ENCODE measurements at places on chromosomes 5 and 9.

- DNase-seq = no peak
Measured at GRCh38 chr5:123007182-123007581, 29.3 kb downstream of the PPIC start.

GRCh38 chr9:98326459-98327248, 71.2 kb upstream of the TBC1D2 start:
- DNase-seq = no peak

DNA sequence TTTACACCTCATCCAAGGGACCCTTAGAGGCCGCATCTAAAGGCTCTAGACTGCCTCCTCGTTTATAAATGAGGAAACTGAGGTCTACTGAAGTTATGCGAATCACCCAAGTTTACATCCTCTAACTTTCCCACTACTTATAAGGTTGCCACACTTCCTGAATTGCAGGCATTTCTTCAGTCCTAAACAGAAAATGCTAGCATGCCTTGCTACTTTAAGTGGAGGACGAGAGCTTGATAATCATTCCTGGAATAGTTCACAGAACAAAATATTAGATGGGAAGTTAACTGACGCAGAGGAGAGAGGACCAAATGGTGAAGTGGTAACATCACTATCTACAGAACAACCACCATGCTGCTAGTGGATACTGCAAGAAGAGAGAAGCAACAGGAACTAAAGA, 85.8 kb downstream of the GNAQ start:
- no peak for DNase-seq

GRCh38 chr9:37412431-37413151, 9.9 kb upstream of the GRHPR start:
- no peak for DNase-seq

- no peak for DNase-seq
Measured at GRCh38 chr5:159783726-159784247, 132.5 kb upstream of the ADRA1B start.

GRCh38 chr5:144254552-144254951, 83.9 kb downstream of the KCTD16 start:
- DNase-seq = no peak

GRCh38 chr5:16609412-16609811, 7.4 kb downstream of the RETREG1 start:
- DNase-seq = no peak

- no peak for DNase-seq
Measured at GRCh38 chr9:124800306-124801259, 23.6 kb downstream of the OLFML2A start.

DNA sequence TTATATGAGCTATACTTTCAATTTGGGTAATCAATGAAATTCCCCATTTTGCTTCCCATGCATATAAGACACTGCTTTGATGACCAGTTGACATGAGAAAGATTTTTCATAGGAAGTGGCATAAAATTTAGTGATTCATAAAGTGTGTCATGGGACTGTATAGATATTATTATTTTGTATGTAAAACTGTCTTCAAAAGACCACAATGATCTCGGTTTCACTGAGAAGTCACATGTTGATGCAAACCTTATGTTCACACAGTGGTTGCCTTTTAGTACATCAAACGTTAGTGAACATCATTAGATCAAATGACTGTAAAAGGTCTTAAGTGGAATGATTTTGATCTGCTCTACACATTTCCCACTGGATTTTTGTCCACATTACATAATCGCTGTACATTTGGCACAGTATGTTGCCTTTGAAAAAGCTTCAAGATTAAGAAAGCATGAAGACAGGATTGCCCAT, 349.2 kb upstream of the MEF2C start:
- no peak for DNase-seq

DNA sequence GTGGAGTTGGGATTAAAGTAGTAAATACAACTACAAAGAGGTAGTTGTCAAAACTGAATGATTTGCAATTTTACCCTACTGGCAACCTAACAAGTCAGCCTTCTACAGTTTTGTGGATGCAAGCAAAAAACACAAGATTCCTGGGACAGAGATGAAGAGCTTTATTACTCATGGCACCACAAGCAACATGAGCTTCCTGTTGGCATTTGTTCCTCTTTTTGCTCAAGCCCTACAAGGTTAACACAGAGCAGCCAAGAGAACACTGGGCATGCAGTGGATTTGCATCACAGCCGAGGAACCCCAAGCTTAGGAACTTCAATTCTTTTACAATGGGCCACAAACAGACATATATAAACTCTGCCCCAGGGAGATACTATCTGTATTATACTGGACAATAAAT, 28.8 kb upstream of the DMAC1 start:
- no peak for DNase-seq

- DNase-seq = no peak
Measured at GRCh38 chr5:159817262-159818029, 98.8 kb upstream of the ADRA1B start.

GRCh38 chr9:128610897-128611296, 45.8 kb downstream of the DYNC2I2 start:
- no peak for DNase-seq

DNA sequence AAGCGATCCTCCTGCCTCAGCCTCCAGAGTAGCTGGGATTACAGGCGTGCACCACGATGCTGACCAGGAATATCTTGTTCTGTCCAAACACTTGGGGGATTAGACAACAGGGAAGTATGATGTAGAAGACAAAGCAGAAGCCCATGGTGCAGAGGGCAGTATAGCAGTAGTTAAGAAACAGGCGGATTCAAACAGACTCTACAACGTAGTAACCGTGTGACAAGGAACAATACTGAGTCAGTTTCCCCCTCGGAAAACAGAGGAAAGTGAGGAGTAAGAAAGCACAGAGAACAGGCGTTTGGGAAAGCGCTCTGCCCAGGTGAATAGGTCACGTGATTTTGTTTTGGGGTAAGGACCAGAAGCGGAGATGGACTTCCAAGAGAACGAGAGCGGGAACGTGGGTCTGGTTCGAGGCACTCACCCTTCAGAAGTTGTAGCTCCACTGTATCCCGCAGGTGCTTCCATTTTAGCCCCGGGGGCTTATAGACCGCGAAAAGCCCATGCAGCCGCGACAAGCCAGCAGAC, 306 bp downstream of the TRUB2 start:
- no peak for DNase-seq

DNA sequence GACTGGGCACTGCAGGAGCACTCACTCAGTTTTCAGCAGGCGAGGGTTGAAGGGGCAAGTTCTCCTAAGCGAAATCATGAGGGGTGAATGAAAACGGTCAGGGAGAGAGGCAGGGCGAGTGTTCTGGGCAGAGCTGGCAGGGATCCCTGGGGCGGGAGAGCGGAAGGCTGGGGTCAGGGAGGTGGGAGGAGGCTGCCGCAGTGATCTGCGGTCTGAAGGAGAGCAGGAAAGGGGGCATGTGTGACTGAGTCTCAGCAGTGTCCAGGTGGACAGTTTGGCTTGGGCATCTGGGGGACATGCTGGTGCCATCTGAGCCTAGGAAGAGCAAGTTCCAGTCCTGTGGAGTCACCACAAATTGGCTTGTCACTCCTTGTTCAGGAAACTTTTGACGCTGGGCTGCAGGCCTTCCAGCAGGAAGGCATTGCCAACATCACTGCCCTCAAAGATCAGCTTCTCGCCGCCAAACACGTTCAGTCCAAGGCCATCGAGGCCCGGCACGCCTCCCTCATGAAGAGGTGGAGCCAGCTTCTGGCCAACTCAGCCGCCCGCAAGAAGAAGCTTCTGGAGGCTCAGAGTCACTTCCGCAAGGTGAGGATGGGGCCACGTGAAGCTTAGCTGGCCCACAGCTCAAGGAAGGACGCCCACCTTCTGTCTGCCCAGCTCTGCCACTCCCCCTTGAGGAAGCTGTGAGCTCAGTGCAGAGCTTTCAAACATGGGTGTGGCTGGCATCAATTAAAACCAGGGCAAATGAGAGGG, 31.1 kb downstream of the DYNC2I2 start:
- no peak for DNase-seq

DNA sequence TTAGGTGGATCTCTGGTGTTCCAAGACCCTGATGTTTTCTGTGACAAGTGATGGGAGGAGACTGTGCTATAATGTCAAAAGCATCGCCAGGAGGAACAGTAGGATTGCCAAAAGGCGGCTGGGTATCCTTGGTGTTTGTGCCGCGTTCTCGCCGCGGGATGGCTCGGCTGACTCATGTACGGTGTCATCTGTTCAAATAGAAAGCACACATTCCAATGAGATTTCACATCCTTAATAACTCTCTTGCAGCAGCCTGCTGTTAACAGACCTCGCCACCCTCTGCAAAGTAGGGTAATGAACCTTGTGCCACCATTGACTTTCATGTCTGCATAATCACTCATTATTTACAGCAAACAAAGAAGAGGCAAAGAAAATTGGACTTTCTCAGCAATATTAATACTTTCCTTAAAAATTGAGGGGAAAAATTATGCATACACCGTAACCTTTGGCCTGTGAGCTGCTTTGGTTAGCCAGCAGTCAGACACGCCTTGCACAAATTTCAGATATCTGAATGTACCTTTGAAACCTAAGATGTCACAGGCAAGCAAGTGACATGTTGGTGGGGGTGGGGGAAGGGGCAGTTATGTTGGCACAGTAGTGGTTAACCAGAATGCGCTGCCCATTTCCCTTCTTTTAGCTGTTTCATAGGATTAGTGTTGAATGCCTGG, 289.4 kb downstream of the EFNA5 start:
- no peak for DNase-seq

GRCh38 chr9:82308836-82309235, 320.3 kb downstream of the SPATA31D1 start:
- no peak for DNase-seq

DNA sequence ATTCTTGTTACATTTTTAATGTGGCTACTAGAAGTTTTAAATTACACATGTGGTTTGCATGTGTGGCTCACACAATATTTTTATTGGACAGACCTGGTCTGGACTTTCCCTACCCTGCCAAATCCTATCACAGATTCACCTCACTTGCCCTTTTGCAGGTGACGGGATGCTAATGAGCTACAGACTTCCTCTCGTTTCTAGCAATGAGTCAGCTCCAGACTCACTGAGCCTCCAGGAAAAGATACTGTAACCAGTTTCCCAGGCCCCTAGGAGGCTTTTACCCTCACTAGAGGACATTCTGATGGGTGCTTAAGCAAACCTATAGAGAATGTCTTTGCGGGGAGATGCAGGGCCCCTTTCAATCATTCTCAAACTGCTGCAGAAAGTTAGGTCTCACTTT, 135.4 kb downstream of the WDR41 start:
- peak; percentile 70 for DNase-seq
